Activated CD8-positive, alpha-beta memory T cell treated with anti-CD3 and anti-CD28 coated beads, Interleukin-2, amount 50 U/mL, for 48 hours (primary cell): ENCODE measurements at places on chromosomes 7 and 10.

GRCh38 chr7:74282748-74283459 is 6.3 kb upstream of the CLIP2 start:
- no peak for DNase-seq

- DNase-seq = peak; percentile 66
Observed at GRCh38 chr10:16519908-16520861, 1.5 kb downstream of the C1QL3 start.

DNA sequence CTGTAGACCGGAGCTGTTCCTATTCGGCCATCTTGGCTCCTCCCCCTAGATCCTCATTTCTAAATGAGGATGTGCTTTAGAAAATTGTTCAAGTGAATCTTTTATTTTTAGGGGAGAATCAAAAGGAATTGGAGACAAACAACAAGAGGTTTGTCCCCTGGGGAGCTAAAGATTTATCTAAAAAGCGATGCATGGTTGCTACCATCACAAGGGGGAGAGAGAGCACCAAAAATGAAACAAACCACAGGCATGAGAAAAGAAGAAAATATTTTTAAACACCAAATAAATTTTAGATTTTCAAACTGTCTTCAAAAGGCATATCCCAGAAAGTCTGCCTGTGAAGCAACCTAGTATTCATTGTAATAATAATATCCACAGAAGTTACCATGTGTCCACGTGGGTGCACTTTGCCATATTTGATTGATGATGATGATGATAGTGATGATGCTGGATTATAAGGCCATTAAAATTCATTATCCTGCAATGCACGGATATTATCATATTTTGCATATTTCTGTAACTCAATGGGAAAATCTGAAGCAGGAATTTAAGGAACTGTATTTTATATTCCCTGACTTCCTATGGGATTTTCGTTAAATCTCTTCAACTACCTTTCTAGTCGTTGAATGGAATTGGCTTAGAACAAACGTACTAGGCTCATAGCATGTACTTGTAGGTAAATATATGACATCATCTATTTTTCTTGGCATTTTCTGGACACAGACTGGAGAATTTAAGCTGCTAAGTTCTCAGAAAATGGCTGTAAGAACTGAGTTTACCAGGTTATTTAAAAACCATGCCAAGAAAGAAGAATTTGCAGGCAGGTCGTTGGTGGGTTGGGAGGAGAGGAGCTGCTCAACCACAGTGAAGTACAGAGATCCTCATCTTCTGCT is 171.6 kb downstream of the WDR37 start:
- DNase-seq = no peak

DNA sequence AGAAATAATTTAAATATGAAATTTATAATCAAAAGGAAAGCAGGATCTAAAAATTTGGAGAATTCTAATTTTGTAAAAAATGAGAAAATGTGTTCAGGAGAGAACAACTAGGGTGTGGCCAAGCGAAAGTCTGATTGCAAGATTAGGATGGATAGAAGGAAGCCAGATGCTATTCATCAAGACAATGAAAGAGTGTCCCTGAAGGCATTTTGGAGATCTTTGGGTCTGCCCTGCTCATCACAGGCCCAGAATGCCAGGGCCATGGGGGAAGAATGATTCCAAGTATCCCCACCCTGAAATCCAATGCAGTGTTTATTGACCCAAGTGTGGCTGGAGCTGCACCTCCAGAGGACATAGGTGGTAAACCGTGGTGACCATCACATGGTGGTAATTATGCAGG is 724.0 kb upstream of the FZD8 start:
- DNase-seq = no peak

- no peak for DNase-seq
Observed at GRCh38 chr7:94422827-94423460, 28.2 kb downstream of the COL1A2 start.

GRCh38 chr10:10892290-10892875 is 125.3 kb upstream of the CELF2 start:
- no peak for DNase-seq

- no peak for DNase-seq
Observed at GRCh38 chr7:123282181-123282580, 82.4 kb upstream of the SLC13A1 start.

DNA sequence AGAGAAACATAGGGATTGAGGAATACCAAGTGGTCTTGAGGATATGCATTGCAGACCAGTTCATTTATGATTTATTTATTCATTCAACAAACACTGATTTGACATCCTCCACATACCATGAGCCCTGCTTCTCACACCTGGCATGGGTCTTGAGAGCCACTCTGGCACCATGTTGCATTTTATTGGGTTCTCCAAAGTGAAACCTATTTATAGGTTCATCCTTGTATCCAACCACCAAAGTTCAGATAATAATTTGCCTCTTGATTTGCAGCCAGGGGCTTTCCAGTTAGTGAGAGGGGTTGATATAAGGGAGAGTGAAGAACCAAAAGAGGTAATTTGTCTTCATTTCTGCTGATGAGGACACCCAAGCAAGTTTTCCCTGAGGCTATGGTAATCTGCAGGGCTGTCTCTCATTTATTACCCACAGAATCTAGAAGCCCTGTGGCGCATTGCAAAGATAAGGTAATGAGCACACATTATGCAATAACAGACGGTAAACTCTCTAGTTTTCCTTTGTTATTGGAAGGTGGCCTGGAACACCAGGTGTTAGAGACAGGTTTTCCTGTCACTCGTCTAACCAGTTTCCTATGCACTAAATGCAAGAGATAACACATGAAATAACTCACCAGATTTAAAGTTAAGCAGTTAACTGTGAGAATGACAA is 28.8 kb upstream of the ICA1 start:
- no peak for DNase-seq

- no peak for DNase-seq
Observed at GRCh38 chr10:132349766-132350165, 17.8 kb downstream of the LRRC27 start.

DNA sequence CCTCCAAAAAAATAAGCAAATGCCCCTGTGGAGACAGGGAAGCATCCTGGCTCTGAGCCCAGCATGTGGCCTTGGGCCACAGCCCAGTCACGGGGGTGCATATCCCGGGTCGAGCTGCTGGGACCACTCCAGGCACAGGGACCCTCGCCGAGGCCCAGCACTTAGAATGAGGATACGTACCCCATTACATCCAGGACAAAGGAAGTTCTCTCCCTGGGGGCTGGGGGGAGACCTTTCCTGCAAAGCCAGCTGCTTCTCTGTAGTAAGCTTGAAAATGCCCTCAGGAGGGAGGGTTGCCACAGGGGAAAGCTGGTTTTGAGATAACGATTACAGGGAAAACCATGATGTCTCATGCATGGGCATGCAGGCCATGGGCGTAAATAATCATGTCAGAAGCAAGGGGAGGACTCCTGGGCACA is 75.5 kb downstream of the HIPK2 start:
- DNase-seq = no peak

DNA sequence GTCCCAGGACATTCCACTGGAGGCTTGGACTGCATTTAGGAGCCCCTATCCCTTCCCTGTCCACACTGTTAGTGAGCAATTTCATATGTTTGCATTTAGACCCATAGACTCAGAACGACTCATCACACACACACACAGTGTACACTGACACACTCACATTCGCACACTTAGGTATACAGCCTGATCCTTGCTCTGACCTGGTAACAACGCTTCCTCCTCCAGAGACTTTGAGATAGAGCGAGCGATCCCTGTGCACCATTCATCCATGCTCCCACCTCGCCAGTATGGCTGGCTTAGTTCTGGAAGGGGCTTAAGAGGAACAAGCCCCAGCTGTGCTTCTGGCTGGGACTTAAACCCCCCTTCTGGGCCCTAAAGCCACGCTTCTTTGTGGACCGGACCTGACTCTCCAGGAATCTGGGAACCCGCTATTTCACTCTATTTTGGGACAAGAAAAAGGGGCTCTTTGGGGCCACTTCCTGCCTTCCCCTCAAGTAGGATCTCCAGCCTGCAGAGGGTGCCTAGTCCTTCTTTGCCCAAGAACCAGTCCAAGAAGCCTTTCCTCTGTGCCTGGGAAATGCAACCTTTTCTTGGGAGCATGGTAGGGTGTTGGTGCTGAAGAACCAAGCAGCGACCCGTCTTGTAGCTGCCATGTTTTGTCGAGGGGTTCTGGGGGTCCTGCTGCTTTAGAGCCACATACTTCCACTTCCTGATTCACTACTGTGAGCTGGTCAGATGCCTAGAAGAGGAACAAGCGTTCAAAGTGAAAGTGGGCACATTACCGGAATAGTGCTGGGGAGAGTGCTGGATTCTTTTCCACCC is 1.1 kb upstream of the HOXA13 start:
- peak; percentile 51 for DNase-seq

- no peak for DNase-seq
Observed at GRCh38 chr10:4267086-4267773, 482.2 kb upstream of the KLF6 start.

DNA sequence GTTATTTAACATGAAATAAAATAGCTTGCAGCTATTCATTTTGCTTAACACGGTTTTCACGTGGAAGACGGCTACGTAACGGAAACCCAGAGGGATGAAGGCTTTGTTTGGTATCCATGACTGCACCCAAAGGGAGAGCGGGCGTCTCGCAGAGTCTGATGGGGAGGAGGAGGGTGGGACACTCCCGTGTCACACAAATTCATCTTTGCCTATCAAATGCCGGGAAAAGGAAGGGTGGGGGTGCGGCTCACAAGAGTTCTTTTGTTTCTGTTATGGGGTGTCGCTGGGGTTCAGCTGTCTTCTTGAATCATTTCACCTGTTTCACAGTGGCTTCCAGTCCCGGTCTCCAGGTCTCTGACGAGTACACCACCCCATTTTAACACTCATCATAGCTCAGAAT is 108.5 kb downstream of the ZRANB1 start:
- DNase-seq = no peak

DNA sequence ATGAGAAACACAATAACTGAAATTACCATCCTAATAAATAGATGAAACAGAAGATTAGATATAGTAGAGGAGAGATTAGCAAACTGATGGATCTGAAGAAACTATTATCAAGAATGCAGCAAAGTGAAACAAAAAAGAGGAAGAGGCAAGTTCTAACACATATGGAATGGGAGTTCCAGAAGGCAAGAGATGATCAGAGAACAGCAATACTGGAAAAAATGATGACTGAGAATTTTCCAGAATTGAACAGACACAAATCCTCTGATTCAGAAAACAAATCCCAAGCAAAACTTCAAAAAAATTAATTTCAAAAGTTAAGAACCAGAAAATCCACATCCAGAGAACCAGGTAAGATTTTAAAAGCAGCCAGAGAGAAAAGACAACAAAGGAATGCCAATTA is 20.2 kb upstream of the CYREN start:
- DNase-seq = no peak

DNA sequence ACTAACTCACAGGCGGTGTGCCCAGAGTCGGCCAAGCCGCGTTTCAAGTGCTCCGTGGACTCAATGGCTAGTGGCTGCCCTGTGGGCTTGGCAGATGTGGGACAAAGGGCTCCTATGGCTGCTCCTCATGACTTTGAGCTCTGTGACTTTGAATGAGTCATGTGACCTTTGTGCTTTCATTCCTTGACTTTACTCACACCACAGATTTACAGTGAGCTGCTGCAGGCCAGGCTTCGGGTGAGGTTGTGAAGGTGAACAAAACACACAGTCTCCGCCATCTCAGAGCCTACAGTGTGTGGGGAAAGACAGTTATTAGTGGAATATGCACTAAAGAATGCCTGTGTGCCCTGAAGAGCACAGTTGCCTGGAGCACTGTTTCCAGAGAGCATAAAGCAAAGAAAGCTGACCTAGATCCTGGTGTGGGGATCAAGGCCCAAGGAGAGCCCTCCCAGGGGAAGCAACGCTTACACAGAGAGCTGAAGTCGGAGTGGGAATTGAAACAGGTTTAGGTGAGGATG is 29.7 kb upstream of the PLEKHA1 start:
- DNase-seq = no peak
